ENCODE measurements at places on chromosomes 5 and 9. TPM values are rescaled to one million over a fixed set of nuclear protein-coding genes. Genes with fewer than 3 reads are reported as not detected.

Gene GABBR2
- not detected for total RNA-seq

Gene C5orf46
- not detected for total RNA-seq

Gene CCNO
- not detected for total RNA-seq

Gene NMUR2
- total RNA-seq: not detected

Gene ZNF300
- 0.67 TPM for total RNA-seq

Gene ASPN
- not detected for total RNA-seq

Gene HARS2
- 26.9 TPM for total RNA-seq

Gene FGF18
- total RNA-seq: 0.10 TPM

Measured in activated CD4-positive, alpha-beta memory T cell treated with anti-CD3 and anti-CD28 coated beads for 36 hours (primary cell).